GM04503 (cell line): ENCODE measurements at places on chromosomes 5 and 9.
A peak's percentile ranks its signal among the peaks of the same experiment; 100 is the strongest.

GRCh38 chr5:148336704-148337435, 1.5 kb downstream of the SPINK9 start:
- no peak for DNase-seq

DNA sequence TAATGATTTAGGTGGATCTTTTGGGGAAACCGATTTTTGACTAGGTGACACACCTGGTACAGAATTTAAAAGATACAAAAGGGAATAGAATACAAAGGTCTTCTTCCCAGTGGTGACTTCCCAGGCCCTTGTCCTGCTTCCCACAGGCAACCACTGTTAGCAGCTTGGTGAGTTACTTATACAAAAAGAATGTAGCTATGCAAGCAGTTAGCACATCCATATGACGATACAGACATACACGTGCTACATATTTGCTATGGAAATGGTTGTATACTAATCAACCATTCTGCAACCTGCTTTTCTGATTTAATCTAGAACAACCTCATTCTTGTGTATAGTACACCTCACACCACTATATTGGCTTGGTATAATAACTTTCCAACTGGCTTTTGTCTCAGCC, 51.0 kb downstream of the OTULIN start:
- DNase-seq, result no peak

DNA sequence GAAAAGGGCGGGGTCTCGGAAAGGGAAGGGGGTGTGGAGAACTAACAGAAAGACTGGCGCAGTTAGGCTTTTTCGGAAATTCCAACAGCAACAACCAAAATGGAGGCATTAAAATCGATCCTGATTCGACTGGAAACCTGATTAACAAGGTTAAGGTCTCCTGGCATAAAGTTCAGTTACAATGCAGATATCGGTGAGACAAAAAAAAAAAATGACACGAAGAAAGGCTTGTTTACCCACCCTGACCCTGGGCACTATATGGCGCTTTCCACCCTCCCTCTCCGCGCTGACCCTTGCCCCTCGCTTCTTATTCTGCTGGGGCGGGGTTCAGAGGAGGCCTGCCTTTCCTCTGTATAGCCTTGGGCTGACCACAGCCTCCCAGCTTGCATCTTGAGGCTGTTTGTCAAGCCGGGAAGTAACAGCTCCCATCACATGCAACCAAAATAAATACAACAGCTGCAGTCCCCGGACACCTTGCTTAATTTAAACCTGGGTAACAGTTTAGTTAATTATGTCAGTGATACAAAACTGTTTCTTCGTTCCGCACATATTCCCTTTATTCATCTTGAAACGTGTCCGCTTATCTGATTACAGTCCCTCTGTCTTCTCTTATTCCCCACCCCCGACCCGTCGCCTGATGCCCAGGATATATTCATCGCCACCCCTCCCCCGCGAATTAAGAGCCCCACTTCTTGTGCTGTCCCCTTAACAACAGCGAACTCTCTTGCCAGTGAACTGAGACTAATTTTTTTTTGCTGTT, 795 bp upstream of the PJA2 start:
- DNase-seq, result peak; percentile 37

GRCh38 chr9:121881920-121882500, 211.1 kb downstream of the TTLL11 start:
- no peak for DNase-seq

GRCh38 chr5:94725142-94725541, 106.7 kb downstream of the SLF1 start:
- no peak for DNase-seq

DNA sequence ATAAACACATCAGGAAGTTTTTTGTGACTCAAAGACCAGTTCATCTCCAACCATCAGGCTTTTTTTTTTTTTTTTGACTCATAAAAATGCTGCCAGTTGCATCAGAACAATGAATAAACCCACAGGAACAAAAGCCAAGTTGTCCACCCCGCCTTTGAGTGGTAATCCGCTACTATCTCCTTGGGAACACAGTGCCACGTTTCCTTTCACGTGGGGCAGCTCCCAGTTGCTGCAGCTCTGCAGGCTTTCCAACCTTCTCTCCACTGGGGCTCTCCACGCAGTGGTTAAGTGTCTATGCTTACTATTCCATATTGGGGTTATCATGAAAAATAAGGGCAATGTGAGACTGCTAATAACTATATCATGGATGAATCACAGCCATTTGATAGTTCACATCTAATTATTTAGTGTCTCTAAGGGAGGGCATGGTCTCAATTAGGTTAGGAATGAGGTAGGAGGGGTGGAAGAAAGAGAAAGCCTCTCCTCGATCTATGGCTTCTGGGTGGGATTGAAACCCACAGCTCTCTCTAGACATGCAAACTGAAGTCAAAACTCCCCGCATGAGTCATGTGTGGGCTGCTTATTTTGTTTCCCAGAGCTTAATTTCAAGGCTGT, 55.8 kb upstream of the ACTBL2 start:
- peak; percentile 70 for DNase-seq

- DNase-seq, result peak; percentile 76
These were observed 77.3 kb downstream of the MAMDC2 start for GRCh38 chr9:70120834-70121510.

GRCh38 chr5:6408627-6409446, 30.5 kb upstream of the MED10 start:
- no peak for DNase-seq

DNA sequence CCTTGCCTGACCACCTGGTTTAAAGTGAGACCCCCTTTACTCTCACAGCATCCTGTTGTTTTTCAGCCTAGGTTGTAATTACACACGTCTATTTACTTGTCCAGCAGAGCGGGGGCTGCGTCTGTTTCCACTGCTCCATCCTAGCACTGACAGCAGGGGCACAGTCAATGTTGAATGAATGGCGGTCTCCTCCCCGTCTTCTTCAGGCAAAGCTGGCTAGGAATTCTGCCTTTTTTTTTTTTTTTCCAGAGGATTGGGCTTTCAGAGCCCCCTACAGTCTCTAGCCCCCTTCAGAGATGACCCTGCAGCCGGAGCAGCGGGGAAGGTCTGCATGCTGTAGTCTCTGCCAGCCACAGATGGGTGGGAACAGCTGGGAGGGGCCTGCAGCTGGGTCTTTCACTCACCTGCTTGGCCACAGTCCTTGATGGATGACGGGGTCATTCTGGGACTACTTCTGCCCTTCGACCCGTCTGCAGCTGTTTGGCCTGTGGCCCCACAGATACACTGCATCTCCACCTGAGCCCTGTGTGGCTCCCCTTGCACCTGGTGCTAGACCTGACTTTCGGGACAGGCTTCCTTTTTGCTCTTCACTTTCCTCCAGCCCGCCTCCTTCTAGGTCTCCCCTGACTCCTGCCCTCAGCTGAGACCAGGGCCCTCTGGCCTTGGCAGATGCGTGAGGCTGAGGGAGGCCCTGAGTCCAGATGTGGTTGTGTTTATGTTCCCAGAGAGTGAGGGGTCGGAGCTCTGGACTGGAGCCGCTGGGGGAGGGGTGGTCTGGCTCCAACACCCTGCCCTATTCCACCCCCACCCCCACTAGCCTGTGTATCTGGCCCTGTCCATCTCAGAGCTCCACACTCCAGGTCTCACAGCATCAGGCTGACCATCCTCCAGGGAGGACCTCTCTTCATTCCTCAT, 8.0 kb downstream of the PITX1 start:
- no peak for DNase-seq
